ENCODE measurements at places on chromosomes 16 and 17.
A peak's percentile ranks its signal among the peaks of the same experiment; 100 is the strongest.

DNA sequence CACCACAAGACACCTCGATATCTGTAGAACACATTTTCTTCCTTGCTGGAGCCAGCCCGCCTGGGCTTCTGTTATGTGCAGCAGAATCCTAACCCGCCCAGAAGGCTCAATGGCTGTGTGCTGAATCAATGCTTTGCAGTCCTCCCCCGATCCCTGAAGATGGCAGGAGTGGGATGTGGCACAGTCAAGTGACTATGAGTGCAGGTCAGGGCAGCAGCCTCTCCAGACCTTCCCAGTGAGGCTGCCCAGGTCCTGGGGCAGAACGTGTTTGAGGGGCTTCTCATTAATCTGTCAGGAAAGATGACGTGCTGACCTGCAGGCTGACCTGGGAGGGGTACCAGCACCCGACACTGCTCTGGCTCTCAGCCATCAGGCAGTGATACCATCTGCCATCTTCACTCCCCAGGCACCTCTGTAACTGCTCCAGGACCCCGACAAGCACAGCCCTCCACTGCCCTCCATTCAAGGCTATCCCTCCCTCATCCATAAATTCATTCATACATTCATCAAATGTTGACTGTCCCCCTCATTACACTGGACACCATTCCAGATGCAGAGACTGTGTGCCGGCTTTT, 35.2 kb downstream of the LRRC75A start:
- DNase-seq = no peak

GRCh38 chr17:773467-774312, 8.4 kb downstream of the GLOD4 start:
- DNase-seq = no peak

DNA sequence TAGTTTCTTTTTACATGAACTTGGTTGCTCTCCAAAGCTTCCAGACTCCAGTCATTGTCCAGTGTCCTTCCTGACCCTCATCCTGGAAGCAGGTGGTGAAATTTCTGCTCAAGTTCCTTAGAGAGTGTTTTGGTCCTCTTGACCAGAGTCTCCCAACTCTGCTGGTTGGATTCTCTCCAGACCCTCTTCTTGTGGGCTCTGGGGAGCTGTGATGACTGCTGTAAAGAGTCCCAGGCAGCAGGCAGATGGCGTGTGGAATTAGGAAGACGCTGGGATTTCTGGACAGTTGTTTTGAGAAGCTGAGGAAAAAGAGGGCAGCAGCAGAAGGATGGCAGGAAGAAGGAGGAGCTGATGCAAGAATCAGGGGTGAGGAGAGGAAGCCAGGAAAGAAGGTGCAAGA, 1.6 kb upstream of the SEZ6 start:
- peak; percentile 20 for DNase-seq

- no peak for DNase-seq
Observed at GRCh38 chr16:10693889-10694288, 841 bp downstream of the TEKT5 start.

DNA sequence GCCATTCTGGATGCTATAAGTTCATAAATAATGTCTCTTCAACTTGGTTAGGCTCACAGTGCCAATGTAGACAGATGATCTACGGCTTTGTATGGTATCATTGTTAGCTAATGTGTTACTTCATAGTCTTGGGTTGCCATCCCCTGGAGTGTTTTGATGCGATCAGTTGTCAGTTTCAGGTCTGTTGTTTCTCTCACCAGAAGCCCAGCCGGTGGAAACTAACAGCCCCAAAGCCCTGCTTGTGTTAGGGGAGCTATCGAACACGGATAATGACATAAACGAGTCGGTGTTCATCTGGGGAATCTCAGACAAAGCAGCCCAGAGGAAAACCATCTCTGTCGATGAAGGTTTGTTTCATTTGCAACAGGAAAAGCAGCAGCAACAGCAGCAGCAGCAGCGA, 107.4 kb upstream of the ANKFN1 start:
- DNase-seq = no peak

DNA sequence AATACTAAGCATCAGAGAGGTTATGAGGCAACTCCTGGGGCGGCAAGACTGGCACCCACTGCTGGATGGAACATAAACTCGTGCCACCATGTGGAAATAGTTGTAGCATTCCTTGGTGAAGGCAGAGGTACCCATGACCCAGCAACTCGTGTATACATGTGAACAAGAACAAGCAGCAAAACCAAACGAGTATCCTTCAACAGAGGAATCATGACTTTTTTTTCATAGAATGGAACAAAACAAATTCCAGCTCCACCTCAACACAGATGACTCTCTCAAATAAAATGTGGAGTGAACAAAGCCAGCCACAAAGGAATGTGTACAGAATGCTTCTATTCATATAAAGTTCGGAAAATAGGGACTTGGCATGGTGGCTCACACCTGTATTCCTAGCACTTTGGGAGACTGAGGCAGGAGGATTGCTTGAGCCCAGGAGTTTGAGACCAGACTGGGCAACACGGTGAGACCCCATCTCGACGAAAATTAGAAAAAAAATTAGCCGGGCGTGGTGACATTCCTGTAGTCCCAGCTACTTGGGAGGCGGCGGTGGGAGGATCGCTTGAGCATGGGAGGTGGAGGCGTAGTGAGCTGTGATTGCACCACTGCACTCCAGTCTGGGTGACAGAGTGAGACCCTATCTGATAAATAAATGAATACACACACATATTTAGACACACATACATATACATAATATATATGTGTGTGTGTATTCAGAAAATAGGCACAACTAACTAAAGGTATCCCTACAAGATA, 35.3 kb downstream of the B9D1 start:
- DNase-seq = peak; percentile 100

GRCh38 chr17:69286257-69286656, 40.7 kb downstream of the ABCA5 start:
- DNase-seq = no peak

GRCh38 chr17:62760059-62760944, 47.8 kb downstream of the MARCHF10 start:
- DNase-seq = no peak

DNA sequence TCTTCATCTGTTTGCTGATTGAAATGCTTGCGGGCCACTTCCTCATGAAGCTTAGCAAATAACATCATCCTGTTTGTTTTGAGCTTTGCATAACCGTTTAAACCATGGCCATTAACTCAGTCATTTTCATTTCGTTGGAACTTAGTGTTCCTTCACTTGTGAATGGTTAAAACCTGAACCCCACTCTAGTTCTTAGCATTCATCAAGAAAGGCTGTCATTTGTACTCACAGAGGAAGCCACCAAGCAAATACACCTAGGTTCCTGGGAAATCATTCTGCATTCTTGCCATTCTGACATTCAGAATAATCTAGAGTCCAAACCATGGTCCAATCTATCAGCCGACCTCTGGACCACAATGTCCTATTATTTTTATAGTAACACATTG, 8.4 kb upstream of the TAT start:
- no peak for DNase-seq

GRCh38 chr16:3095869-3096268, 3.2 kb downstream of the ZSCAN10 start:
- no peak for DNase-seq

DNA sequence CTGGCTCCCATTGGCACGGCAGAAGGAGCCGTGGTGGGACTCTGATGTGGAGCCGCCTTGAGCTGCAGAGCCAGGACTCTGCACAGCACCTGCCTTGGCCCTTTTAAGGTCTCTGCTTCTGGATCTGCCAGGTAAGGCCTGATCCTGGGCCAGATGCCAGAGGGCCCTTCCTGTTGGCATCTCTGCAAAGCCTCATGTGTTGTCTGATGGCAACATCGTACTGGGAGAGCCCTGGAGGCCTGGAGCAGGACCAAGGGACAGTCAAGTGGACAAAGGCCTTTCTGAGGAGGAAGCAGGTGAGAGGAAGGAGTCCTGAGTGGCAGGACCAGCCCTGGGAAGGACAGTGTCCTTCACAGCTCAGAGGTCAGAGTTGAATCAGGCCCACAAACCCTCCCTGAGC, 26.1 kb downstream of the SOCS1 start:
- DNase-seq = no peak

DNA sequence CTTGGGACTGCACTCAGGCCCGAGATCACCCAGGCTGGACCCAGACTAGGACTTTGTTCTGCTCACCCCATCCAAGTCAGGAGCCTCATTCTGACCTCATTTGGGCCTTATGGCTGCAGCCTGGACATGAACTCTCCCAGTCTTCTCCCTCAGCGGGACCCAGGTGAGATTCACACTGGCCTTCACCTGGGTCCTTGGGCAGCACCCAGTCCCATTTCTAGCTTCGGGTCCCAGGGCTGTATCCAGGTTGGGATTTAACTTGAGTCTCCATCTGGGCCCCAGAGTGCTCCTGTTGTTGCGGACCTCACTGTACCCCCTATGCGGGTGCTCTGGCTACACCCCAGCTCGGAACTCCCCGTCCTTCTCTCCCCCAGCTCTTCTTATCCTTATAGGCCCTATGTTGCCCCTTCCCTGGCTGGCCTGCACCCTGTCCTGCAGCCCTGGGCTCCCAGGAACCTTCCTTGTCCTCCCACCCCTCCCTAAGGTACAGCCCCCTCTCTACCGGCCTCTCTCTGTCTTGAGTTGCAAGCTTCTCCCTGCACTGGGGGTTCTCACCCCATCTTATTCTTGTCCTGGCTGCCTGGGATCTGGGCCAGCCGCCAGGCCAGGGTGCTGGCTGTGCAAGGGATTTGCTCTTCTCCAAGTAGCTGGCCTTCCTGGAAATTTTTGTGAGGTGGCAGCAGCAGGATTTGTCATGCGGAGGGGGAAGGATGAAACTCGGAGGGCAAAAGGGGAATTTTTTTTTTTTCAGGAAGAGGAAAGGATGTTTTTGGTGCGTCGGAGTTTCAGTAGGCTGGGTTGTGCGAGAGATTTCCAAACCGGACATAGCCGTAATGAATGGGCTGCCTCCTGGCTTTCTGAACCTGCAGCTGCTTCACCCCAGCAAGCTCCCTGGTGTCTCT, 904 bp downstream of the MAP2K3 start:
- no peak for DNase-seq

GRCh38 chr16:50247906-50248608, 18.3 kb upstream of the ADCY7 start:
- DNase-seq = no peak

DNA sequence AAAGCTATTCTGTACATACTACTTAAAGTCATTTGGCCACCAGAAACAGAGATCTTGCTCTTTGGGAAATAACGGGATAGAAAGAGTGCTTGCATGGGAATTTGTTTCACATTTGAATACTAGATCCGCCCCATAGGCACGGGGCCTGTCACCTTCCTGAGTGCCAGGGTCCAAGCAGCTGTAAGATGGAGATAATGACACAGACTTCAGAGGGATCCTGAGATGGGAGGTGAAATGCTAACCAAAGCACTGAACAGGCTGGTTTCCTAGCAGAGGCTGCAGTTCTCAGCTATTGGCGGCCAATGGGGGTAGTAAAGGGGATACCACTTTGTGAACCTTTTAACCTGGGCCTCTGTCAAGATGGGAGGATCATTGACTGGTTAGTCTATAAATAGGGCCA, 225.4 kb downstream of the IRF8 start:
- no peak for DNase-seq

Data from HS-27A (cell line).